ENCODE measurements at places on chromosomes 11 and 22. TPM values are rescaled to one million over a fixed set of nuclear protein-coding genes. Genes with fewer than 3 reads are reported as not detected.

- no peak overlapping the region for H3K4me3 ChIP-seq
- H3K27ac ChIP-seq: no peak overlapping the region
- peaks cover 2% of the 10 kb centered on the region for H3K27me3 ChIP-seq
- peaks cover 29% of the 10 kb centered on the region for H3K4me1 ChIP-seq
- peaks cover 23% of the 10 kb centered on the region for H3K36me3 ChIP-seq
- no peak for DNase-seq
These were observed 5.8 kb downstream of the PATZ1 start for GRCh38 chr22:31340360-31340759.

SELENOO gene
- total RNA-seq: 16.4 TPM

DNA sequence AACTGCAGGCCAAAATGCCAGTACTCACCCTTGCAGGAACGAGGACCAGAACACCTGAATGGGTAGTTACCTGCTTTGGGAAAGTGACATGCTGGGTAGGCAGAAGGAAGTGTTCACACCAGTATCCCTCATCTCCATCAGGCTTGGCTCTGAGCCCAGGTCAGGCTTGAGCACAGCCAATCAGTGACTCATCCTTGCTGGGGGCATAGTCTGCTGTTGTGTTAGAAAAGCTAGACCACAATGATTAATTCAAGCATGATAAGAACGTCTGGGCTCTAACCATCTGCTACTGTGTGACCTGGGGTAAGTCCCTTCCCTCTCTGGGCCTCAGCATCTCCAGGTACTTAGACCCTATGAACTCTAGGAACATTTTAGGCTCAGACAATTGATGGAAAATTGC lies 450.4 kb downstream of the MIAT start:
- H3K27ac ChIP-seq: no peak overlapping the region
- H3K36me3 ChIP-seq: peaks cover 5% of the 10 kb centered on the region
- peaks cover 20% of the 10 kb centered on the region for H3K27me3 ChIP-seq
- DNase-seq: peak; percentile 92
- H3K4me1 ChIP-seq: peaks cover 63% of the 10 kb centered on the region

DNA sequence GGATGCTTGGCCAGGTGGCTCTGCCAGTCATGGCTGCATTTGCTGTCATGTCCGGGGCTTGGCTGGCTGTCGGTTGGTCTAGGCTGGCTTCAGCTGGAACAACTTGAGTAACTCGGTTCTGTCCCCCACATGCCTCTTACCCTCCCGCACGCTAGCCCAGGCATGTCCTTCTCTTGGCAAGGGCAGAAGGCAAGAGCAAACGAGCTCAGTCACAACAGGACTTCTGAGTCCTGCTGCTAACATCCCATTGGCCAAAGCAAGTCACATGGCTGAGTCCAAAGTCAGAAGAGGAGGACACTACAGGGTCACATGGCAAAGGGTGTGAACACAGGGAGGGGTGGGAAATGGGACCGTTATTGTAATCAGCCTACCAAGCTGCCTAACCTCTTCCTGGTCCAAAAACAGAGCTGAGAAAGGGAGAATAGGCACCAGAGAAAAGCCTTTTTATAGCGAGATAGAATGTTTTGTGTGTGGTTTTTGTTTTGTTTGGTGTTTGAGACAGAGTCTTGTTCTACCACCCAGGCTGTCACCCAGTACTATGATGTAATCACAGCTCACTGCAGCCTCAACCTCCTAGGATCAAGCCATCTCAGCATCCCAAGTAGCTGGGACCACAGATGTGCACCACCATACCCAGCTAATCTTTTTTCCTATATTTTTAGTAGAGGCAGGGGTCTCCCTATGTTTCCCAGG lies 81.9 kb downstream of the MN1 start:
- H3K27me3 ChIP-seq: peaks cover 5% of the 10 kb centered on the region
- peaks cover 5% of the 10 kb centered on the region for H3K36me3 ChIP-seq
- peak overlapping the region; percentile 75 for H3K27ac ChIP-seq
- DNase-seq: no peak
- H3K4me1 ChIP-seq: peaks cover 30% of the 10 kb centered on the region

DNA sequence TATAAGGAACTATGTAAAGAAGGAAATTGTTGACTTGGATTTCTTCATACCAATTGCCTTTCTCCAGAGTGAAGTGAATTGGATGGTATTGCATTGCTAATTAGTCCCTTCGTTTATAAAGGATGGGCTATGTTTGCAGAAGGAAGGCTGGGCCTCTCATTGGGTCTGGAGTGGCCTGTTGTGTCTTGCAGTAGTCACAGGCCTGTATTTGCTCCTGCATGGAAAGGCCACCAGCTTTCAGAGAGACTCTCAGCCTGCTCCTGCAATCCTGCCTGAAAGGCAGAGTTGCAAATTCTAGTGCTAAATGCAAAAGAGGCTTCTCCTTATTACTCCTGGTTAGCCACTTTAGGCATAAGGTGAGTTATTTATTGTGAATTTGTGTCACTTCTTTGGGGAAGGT lies 103.8 kb downstream of the EXT2 start:
- H3K27ac ChIP-seq: no peak overlapping the region
- no peak overlapping the region for H3K4me3 ChIP-seq
- H3K4me1 ChIP-seq: peaks cover 13% of the 10 kb centered on the region

SSTR3 gene
- total RNA-seq: not detected

DNA sequence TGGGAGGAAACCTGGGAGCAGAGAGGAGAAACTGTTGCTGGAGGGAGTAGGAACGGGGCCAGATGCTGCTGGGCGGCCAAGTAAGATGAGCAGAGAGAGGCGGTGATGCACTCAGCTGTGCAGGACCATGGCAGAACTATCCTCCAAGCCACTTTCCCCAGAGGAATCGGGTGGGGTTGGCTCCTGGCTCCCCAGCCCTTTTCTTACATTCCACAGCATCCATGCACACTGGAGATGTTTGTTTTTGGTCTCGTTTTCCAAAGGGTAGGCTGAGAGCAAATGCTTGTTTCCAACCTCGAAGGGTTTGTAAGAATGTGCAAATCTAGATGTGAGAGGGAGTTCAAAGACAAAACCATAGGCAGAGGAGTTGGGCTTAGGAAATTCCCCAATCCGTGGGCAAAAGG lies 73.2 kb downstream of the DBX1 start:
- peaks cover 18% of the 10 kb centered on the region for H3K4me1 ChIP-seq
- no peak for DNase-seq

DNA sequence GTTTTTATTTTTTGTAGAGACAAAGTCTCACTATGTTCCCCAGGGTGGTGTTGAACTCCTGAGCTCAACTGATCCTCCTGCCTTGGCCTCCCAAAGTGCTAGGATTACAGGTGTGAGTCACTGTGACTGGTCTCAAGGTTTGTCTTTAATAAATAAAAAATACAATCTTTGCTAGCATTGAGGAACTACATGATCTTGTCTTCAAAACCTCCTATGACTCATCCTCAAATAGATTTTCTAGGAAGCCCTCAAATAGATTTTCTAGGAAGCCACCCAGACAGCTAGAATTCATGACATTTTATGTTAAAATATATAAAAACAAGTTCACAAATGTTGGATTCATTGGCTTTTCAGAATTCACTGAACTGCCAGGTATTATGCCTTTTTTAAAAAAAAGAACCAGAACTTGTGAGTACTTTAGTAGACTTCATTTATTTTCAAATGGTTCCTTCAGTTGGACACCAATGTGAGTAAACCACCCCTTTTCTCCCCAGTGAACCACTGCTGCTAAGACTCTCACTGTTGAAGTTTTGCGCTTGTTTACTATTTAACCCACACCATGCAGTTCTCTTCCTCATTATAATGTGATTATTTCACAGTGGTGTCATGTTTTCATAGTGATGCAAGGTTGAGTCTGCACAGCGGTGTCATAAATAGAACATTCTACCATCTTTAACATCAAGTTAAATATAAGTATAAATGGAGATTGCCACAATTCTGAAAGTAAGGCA lies 303.9 kb downstream of the CASP12 start:
- no peak overlapping the region for H3K4me3 ChIP-seq
- DNase-seq: no peak
- no peak overlapping the region for H3K27ac ChIP-seq
- no peaks in the 10 kb centered on the region for H3K36me3 ChIP-seq
- no peaks in the 10 kb centered on the region for H3K4me1 ChIP-seq

- H3K36me3 ChIP-seq: no peaks in the 10 kb centered on the region
- peaks cover 17% of the 10 kb centered on the region for H3K4me1 ChIP-seq
- no peak overlapping the region for H3K27ac ChIP-seq
These were observed 26.7 kb downstream of the ALKBH3 start for GRCh38 chr11:43907028-43907975.

DNA sequence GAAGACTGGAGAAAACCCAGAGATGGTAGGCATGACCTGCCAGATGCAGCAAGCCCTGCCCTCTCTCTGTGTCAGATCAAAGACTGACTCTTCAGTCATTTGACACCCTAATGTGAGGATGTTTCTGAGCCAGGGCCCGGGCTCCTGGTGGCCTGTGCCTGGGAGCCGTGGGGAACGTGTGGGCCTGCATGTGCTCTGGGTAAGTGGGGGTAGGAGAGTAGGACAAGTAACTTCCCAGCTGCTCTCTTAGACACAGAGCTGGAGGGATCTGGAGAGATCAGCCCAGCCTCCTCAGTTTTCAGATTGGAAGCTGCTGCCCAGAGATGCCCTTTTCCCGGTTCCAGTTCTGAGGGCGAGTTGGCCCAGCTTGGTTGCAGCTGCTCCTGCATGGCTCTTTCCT lies 110.8 kb downstream of the TEAD1 start:
- no peaks in the 10 kb centered on the region for H3K27me3 ChIP-seq
- H3K36me3 ChIP-seq: peaks cover 26% of the 10 kb centered on the region

DNA sequence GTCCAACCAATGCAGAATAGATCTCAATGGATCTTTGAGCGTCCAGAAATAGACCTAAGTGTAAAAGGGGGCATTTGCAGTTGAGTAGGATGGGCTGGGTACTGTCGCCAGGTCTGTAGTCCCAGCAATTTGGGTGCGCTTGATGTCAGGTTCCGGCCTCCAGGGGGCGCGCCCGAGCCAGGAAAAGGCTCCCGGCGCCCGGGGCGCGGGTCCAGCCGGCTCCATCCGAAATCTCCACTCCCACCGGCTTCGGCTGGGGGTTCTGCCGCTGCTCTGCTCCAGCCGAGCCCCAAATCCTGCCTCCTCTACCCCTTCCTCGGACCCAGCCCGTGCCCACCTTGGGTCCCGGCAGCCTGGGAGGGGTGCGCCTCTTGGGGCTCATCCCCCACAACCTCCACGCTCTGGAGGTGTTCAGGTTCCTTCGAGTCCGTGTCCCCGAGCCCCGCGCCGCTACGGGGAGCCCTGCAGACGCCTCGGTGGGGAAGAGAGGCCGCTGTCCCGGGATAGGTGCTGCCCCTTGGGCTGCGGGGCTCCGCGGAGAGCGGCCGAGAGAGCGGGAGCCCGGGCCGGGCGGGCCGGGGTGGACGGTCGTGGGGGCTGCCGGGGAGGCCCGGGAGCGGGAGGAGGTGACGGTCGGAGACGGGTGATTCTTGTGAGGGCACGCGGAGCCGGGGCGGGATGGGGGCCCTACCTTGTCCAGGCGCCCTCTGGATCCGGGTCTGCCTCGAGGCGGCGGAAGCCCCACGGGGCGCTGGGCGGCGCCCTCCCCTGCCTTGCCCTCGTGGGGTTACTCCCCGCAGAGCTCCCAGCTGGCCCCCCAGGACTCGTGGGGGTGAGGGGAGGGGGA lies 13.0 kb upstream of the CYB5R3 start:
- peak; percentile 41 for DNase-seq
- H3K27ac ChIP-seq: no peak overlapping the region
- H3K36me3 ChIP-seq: no peaks in the 10 kb centered on the region
- no peaks in the 10 kb centered on the region for H3K4me1 ChIP-seq

SLC6A5 gene
- total RNA-seq: not detected

GRCh38 chr22:46959369-46959768 lies 196.9 kb downstream of the TBC1D22A start:
- no peaks in the 10 kb centered on the region for H3K36me3 ChIP-seq
- no peaks in the 10 kb centered on the region for H3K4me1 ChIP-seq
- no peak for DNase-seq
- no peak overlapping the region for H3K27ac ChIP-seq

- peaks cover 20% of the 10 kb centered on the region for H3K4me1 ChIP-seq
- H3K27me3 ChIP-seq: peaks cover 2% of the 10 kb centered on the region
- no peak overlapping the region for H3K4me3 ChIP-seq
- no peak for DNase-seq
- peaks cover 21% of the 10 kb centered on the region for H3K36me3 ChIP-seq
These were observed 13.4 kb downstream of the BRD1 start for GRCh38 chr22:49814164-49814686.

FAT3 gene
- total RNA-seq: 0.37 TPM

PLEKHA7 gene
- total RNA-seq: 0.05 TPM

DNA sequence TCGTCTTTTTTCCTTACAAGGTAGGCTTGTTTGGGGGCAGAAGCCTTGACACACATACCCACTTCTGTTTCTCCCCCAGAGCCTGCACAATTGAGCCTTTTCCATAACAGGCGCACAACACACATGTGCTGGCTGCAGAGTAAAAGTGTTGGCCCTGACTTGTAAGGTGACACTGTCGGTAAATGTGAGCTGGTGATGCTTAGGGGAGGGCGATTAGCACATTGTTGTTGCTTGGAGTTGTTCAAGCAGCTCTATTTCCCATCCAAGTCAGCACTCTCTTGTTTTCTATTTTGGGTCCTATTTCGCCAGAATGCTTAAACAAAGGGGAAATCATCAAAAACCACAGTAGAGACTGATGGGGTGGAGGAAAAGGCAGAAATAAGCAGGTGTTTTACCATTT lies 51.9 kb upstream of the PTPRJ start:
- H3K36me3 ChIP-seq: no peaks in the 10 kb centered on the region
- peaks cover 3% of the 10 kb centered on the region for H3K27me3 ChIP-seq
- no peak overlapping the region for H3K27ac ChIP-seq
- no peak for DNase-seq
- H3K4me3 ChIP-seq: no peak overlapping the region

FAM180B gene
- not detected for total RNA-seq

- H3K27ac ChIP-seq: no peak overlapping the region
- peaks cover 3% of the 10 kb centered on the region for H3K27me3 ChIP-seq
- peaks cover 4% of the 10 kb centered on the region for H3K36me3 ChIP-seq
These were observed 6.7 kb downstream of the LRFN4 start for GRCh38 chr11:66863428-66864125.

DNA sequence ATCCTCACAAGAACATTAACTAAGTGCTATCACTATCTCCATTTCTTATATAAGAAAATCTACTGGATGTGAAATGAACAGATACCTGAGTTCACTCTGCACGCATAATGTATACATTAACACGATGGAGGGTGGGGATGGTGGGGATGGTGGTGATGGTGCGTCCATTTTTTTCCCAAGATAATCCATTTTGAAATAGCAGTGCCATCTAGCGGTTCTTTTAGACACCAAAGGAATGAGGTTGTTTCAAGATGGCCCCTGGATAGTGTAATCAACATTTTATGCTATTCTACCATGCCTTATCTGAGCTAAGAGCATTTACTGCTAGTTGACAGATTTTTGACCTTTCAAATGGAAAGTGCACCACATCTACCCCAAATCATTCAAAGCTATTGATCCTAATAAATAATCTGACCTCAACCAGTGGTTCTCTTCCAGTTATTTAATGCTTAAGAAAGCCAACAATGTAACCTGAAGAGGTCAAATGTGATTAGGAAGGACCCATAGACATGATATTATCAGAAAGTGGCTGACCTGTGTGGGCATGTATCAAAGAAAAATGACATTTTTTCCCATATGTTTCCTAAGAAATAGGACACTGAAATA lies 714.7 kb upstream of the TENM4 start:
- H3K36me3 ChIP-seq: no peaks in the 10 kb centered on the region
- H3K4me1 ChIP-seq: no peaks in the 10 kb centered on the region
- DNase-seq: peak; percentile 9
- peaks cover 18% of the 10 kb centered on the region for H3K27me3 ChIP-seq
- H3K4me3 ChIP-seq: no peak overlapping the region

CARD16 gene
- 12.8 TPM for total RNA-seq

- H3K4me1 ChIP-seq: no peaks in the 10 kb centered on the region
- H3K27ac ChIP-seq: no peak overlapping the region
- H3K36me3 ChIP-seq: no peaks in the 10 kb centered on the region
- no peak overlapping the region for H3K4me3 ChIP-seq
- no peaks in the 10 kb centered on the region for H3K27me3 ChIP-seq
These were observed 216.7 kb upstream of the ANO5 start for GRCh38 chr11:21976210-21976609.

CHST1 gene
- total RNA-seq: not detected
